Fibroblast of skin of scalp (primary cell): ENCODE measurements at places on chromosomes 13 and 19.

DNA sequence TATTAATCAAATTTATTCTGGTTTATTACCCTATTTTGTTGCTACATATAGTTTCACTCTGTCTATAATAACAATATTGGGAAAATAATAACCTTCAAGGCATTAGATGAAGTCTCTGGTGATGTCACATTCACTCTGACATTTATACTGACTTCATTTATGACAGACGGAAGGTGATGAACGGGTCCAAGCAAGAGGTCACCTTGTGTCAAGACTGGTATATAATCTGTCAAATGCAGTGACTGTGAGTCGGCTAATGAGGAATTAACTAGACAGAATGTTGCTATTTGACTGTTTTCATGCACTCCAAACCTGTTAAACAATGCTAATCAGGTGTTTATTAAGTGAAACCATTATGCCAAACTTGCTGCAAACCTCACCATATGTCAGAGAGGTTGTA lies 800.5 kb upstream of the KLHL1 start:
- no peak for DNase-seq

DNA sequence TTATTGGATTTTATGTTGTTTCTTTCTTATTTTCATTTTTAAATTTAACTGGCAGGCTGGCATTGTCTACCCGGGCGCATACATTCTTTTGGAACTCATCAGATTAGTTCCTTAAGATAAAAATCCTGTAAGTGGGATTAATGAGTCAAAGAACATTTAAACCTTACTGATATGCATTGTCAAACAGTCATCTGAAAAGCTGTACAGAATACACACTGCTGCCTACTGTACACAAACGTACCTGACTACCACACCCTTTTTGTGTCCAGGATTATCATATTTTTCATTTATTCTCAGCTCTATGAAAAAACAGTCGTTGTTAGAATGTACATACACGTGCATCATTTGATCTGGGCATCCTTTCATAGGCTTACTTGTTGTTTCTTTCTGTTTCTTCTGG lies 358.3 kb downstream of the EFNB2 start:
- no peak for DNase-seq

DNA sequence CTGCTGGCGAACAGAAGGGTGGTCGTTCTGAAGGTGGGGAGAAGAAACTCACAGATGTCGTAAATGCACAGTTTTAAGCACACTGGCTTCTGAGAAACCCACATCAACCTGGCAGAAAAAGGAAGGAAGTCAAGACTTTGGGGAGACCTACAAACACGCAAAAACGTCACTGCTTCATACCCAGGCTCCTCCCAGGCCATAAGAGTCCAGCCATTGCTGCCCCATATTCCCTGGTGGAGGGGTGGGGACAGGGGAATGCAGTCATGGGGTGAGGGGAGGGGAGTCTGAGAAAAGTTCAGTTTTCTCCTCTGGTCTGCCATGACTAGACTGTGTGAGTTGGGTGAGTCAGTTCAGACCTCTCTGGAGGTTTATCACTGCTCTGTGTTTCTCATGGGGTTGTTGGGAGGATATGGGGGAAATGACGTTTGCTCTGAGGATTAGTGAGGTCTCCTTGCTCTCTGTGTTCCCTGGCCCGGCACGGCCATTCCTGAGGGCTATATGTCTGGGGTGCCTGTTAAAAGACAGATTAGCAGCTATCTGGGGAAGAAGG lies 139.0 kb downstream of the FLT1 start:
- peak; percentile 89 for DNase-seq

DNA sequence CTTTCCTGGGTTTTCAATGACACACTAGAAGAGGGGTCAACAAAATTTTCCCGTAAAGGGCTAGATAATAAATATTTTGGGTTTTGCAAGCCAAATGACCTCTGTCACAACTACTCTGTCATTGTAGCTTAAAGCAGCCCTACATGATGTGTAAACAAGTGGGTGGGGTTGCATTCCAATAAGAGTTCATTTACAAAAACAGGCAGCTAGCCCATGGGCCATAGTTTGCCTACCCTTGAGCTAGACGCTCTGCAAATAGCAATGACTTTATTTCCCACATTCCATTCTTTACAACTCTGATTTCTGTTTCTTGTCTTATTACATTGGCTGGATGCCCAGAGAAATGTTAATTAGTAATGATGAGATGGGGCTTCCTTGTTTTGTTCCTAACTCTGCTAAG lies 76.0 kb downstream of the ZNF557 start:
- no peak for DNase-seq

- DNase-seq = no peak
Observed at GRCh38 chr19:41801792-41802211, 5.4 kb downstream of the CEACAM3 start.

DNA sequence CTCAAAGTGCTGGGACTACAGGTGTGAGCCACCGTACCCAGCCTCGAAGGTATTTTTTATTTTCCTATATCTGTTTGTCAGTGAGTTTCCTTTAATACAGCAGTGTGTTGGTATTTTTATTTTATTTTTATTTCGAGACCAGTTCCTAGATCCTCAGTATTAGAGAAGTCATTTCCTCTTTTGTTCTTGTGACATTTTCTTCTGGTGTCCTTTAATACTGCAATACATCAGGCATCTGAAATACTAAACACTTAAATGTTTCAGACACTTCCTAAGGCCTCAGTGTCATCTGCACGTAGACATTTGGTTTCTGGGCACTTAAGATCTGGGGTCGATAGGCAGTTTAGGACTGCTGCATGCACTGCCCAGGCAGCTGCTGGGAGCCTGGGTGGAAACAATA lies 22.5 kb downstream of the GATAD2A start:
- no peak for DNase-seq

DNA sequence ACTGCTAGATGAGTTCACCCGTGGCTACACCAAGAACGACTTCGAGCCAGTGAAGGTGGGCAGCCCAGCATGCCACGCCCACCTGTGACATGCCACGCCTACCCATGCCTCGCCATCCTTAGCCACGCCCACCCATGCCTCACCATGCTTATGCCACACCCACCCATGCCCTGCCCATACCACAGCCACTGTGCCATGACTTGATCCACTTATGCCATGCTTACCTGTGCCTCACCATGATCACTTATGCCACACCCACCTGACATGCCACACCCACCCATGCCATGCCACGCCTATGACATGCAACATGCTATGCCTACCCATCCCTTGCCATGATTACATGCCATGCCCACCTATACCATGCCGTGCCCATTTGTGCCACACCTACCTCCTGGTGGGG lies 12.9 kb upstream of the USE1 start:
- DNase-seq = no peak

DNA sequence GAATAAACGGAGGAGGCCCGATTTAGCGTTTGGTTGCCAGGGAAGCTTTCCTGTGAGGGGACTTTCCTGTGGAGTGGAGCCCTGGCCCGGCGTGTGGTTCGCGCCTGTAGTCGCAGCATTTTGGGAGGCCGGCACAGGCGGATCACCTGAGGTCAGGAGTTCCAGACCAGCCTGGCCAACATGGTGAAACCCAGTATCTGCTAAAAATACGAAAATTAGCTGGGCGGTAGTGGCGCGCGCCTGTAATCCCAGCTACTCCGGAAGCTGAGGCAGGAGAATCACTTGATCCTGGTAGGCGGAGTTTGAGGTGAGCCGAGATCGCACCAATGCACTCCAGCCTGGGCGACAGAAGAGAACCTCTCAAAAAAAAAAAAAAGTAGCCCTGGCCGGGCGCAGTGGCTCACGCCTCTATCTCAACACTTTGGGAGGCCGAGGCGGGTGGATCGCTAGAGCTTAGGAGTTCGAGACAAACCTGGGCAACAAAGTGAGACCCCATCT lies 6.9 kb downstream of the KANK3 start:
- DNase-seq = no peak

- DNase-seq = no peak
Observed at GRCh38 chr19:4638317-4638716, 999 bp upstream of the TNFAIP8L1 start.

DNA sequence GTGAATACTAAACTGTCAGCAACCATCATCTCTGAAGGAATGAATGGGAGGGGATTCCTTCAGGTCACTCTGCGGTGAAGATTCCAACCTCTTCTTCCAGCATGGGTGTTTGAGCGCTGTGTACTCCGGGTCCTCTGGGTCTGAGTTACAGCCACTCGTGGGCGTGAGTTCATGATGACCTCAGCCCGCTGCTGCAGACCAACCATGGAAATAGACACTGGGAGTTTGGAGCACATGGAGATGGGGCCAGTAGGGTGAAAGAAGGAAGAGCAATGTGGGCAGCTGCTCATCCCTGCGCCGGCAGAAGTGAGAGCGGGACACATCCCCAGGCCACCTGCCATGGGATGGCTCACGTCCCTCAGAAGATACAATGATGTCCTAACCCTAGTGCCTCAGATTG lies 16.8 kb upstream of the RAB20 start:
- DNase-seq = no peak

- no peak for DNase-seq
Observed at GRCh38 chr13:97339988-97340749, 93.8 kb upstream of the RAP2A start.

- no peak for DNase-seq
Observed at GRCh38 chr19:13932149-13932637, 6.0 kb downstream of the PODNL1 start.

GRCh38 chr13:26370553-26370952 lies 116.6 kb downstream of the CDK8 start:
- DNase-seq = no peak

- no peak for DNase-seq
Observed at GRCh38 chr19:7421941-7422744, 66.7 kb downstream of the PEX11G start.

DNA sequence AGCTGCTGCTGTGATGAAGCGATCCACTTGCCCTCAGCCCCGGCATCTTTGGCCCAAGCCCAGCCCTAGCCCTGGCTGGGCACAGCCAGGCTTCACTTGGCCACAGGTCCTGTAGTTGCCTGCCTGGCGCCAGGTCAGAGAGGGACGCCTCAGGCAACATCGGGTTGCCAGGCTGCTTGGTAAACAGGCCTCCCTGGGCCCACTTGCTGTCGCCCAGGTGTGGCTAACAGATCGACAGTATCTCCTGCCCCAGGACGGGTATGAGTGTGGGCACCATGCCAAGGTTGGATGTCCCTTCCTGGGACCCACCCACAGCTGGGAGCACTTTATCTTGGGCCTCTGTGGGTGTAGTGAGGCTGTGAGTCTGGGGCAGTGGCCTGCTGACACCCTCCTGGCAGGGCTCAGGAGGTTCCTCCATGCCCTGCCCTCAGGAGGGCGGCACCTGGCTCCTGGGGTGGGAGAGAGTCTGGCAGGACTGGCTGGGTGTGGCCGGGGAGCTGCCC lies 27.8 kb downstream of the CARM1 start:
- DNase-seq = no peak

DNA sequence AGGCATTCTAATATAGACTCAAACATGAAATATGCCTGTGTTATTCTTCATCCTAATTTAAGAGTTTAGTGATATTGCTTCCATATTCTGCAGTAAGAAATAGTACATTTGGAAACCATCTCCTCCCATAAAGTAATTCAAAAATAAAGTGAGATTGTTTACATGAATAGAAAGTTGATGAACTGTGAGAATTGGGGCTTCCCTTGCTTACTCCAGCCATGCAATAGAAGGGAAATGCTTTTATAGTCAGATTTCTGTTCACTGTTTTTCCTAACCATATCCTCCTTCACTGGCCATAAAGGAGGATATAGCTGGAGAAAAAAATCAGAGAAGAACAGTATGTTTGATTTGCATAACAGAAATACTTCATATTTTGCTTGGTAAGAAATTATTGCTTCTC lies 7.8 kb downstream of the LRCH1 start:
- DNase-seq = no peak

DNA sequence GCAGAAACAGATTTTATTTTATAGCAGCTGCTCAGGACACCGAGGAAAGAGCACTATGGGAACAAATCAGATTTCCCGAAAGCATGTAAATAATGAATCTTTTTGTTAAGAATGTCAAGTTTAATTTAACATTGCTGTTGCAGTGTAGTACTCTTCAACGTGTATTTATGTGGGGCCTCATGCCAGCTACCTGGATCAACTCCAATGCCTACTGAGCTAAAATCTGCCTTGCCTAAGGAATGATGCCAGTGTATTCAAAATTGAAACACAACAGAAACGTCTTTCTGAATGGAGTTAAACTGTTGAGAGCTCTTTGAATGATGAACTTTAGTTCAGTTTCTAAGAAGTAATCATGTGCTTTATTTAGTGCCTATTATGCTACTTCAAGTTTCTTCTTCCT lies 1379.8 kb upstream of the ATXN8OS start:
- DNase-seq = no peak

DNA sequence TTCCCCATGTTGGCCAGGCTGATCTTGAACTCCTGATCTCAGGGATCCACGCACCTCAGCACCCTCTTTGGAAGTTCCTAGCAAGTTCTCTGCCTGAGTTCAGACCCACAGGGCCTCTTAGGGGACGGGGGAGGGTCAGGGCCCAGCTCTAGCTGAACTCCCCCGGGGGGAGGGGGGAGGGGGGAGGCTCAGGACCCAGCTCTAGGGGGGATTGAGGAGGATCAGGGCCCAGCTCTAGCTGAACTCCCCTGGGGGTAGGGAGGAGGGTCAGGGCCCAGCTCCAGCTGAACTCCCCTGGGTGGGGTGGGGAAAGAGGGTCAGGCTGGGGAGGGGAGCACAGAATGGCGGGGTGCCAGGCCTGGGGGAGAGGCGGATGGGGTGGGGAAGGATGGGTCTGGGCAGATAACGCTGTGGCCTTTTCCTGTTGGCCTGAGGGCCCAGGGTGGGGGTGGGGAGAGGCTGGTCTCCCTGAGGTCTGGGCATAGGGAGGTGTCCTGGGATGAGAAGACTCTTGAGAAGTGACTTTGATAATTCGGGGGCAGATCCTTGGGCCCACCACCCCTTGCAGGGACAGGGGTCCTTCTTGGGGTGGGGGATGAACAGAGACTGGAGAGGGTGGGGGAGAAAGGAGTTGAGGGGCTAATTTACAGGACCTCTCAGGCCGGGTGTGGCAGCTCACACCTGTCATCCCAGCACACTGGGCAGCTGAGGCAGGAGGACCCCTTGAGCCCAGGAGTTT lies 5.5 kb upstream of the PTBP1 start:
- DNase-seq = no peak

GRCh38 chr19:31152906-31153305 lies 196.3 kb downstream of the TSHZ3 start:
- DNase-seq = peak; percentile 42

DNA sequence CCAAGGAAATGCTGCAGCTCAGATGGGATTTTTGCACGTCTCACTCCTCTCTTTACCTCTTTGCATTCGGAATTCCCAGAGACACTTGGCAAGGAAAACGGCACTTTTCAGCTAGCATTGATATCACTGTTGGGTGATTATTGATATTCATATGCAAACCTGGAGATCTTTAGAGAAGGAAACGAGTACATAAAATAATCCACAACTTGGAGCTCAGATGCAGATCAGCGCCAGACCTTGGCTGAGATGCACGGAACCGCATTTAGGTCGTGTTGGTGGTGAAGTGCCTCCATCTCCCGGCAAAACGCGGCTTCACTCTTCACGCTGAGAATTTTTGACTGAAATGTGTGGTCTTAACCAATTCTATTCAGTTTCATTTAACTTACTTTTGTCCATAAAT lies 77.2 kb upstream of the ARHGEF7 start:
- DNase-seq = no peak

- no peak for DNase-seq
Observed at GRCh38 chr13:80727321-80727975, 386.5 kb upstream of the SPRY2 start.
